HTR-8/SVneo (cell line): ENCODE measurements at places on chromosomes 7 and 10.

DNA sequence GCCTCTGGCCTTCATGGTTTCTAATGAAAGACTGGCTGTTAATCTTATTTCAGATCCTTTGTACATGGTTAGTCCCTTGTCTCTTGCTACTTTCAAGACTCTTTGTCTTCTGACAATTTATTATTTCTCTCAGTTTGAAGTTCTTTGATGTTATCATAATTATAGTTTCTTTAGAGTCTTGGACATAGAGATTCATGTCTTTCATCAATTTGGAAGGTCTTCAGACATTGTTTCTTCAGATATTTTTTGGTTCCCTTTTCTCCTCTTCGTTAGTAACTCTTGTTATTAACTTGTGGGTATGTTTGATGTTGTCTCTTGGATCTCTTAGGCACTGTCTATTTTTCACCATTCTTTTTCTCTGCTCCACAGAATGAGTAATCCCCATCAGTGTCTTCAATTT, 8.7 kb downstream of the ZNF37A start:
- DNase-seq = no peak

GRCh38 chr7:135942614-135943013, 34.5 kb downstream of the MTPN start:
- no peak for DNase-seq

- DNase-seq = no peak
These were observed 135.8 kb downstream of the MAPK8 start for GRCh38 chr10:48442090-48442808.

- DNase-seq = no peak
These were observed 16.7 kb upstream of the ZNF862 start for GRCh38 chr7:149821191-149822148.

GRCh38 chr10:30188556-30189237, 129.3 kb upstream of the JCAD start:
- no peak for DNase-seq

- DNase-seq = no peak
These were observed 18.2 kb downstream of the SNX8 start for GRCh38 chr7:2295936-2296620.

- no peak for DNase-seq
These were observed 14.1 kb upstream of the LAMB1 start for GRCh38 chr7:108016841-108017775.

- DNase-seq = no peak
These were observed 265.2 kb downstream of the RPS24 start for GRCh38 chr10:78298835-78299234.

- DNase-seq = no peak
These were observed 19.8 kb downstream of the NUB1 start for GRCh38 chr7:151361193-151361959.

- no peak for DNase-seq
These were observed 56.5 kb downstream of the SHTN1 start for GRCh38 chr10:116948530-116948870.

GRCh38 chr7:107065929-107066247, 21.4 kb downstream of the PRKAR2B start:
- no peak for DNase-seq
